H7 (cell line): ENCODE measurements at places on chromosomes 5 and 9.

DNA sequence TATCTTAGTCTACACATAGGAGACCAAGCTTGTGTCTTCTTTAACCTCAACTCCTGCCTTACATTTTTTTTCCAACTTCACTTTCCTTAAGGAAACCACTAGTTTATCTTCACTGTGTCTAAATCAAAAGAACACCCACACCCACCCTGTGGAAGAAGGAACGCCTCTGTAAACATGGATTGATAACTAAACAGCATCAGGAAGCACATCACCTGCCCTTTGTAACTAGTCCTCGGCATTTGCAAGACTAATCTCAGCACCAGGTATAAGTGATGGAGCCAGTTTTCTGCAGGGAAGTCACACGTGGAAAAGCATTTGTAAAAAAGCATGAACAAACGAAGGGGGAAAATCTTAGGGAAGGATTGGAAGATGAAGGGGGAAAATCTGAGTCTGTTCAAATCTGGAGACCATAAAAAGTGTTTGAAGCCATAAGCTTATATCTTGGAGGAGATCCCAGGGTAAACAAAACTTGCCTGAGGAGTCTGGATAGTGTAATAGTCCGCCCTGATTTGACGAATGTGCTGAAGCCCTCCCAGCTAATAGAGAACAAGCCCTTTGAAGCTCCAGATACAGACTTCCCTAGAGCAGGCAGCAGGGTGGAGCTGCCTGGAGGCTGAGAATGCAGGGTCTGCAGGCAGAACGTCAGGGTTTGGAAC lies 117.3 kb upstream of the LHFPL2 start:
- no peak for DNase-seq

GRCh38 chr5:177130211-177131018 lies 3.2 kb upstream of the NSD1 start:
- no peak for DNase-seq

DNA sequence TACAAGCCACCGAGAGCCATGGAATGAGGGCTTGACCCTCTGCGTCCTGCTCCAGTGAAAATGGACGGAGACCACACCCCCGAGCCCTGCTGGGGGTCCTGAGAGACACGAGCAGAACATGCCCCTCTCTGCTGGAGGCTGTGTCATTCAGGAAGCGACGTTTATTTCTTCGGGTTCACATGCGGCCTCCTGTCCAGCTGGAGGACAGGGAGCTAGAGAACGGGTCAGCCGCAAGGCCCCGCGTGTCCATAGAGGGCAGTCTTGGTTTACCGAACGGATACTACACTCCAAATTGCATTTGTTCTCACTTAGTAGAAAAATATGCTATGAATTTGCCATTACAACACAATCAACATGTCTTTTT lies 36.1 kb downstream of the MRPL36 start:
- DNase-seq = peak; percentile 91

GRCh38 chr9:108300306-108301287 lies 555.2 kb downstream of the ACTL7B start:
- DNase-seq = peak; percentile 6

GRCh38 chr9:8649160-8649559 lies 849.6 kb upstream of the DMAC1 start:
- DNase-seq = no peak

- DNase-seq = no peak
Observed at GRCh38 chr9:112245126-112245525, 70.0 kb upstream of the SUSD1 start.

- DNase-seq = no peak
Observed at GRCh38 chr5:62287237-62287636, 18.8 kb upstream of the KIF2A start.

DNA sequence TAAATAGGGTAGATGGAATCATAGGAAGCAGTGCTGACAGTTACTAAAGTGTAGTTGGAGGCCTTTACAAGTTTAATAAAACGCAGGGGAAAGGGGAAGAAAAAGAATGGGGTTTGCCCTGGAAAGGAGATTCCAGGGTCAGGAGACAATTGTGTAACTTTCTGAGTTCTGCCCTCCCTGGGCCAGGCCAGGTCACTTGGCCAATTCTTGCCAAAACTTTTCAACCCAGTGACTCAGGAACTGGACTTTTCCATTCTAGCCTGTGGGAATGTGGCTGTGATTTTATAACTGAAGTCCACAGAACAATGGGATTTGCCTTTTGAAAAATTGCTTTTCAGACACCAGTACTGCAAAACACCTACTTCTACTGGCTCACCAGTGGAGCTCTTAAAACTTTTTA lies 289.8 kb upstream of the ANKRD55 start:
- no peak for DNase-seq

- no peak for DNase-seq
Observed at GRCh38 chr9:123722378-123722777, 207.5 kb downstream of the DENND1A start.

GRCh38 chr5:56056875-56057274 lies 62.1 kb upstream of the IL6ST start:
- DNase-seq = no peak

GRCh38 chr5:307794-308579 lies 13.5 kb upstream of the AHRR start:
- DNase-seq = peak; percentile 50

- DNase-seq = no peak
Observed at GRCh38 chr5:177445917-177446199, 756 bp upstream of the PRR7 start.

- DNase-seq = no peak
Observed at GRCh38 chr5:122327110-122327509, 15.1 kb downstream of the SNCAIP start.

DNA sequence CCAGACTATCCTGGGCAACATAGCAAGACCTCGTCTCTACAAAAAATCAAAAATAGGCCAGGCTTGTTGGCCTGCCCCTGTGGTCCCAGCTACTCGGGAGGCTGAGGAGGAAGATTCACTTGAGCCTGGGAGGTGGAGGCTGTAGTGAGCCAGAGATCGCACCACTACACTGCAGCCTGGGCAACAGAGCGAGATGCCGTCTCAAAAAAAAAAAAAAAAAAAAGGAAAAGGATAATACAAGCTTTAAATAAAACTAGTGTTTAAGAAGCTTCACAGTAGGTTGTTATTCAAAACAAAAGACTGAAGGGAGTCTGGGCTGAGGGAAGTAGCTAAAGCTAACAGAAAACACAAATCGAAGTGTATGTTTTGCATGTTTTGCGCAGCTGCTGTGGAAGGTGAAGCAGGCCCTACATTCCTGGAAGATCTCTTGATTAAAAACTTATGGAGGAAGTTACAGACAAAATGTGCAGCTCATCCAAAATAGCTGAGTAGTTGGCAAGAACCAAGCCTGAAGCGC lies 581 bp upstream of the C9orf40 start:
- DNase-seq = no peak

DNA sequence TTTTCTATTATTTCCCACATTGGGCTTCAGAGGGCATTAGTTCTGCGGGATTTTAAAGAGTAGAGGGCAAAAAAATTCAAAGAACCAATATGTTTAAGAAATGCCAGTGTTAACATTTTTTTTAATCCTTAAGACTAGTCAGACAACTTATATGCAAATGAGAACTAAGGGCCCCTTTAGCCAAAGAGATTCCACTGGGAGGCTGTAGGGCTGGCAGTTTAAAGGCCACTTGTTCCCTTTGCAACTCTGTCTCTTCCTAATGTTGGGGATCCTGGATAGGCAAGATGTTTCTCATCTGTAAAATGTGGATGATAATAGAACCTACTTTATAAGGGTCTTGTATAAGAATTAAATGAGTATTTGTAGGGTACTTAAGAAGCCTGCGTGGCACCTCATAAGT lies 1395.9 kb downstream of the PTPRD start:
- DNase-seq = peak; percentile 3

GRCh38 chr5:158737536-158738027 lies 362.1 kb downstream of the EBF1 start:
- DNase-seq = peak; percentile 39

DNA sequence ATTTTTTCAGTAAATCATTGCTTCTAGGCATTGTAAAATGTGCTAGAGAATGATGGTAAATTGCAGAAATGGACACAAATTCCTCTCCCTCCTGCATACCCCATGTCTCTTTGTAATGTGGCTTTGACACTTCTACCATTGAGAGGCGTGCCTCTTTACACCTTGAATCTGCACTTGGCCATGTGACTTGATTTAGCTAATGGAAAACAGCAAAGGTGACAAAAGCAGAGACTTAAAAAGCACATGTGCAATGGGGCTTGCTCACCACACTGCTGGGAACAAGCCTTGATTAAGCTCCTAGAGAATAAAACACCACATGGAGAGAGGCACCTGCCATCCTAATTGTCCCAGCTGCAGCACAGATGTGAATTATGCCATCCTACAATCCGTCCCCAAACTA lies 69.9 kb upstream of the NAA35 start:
- no peak for DNase-seq

DNA sequence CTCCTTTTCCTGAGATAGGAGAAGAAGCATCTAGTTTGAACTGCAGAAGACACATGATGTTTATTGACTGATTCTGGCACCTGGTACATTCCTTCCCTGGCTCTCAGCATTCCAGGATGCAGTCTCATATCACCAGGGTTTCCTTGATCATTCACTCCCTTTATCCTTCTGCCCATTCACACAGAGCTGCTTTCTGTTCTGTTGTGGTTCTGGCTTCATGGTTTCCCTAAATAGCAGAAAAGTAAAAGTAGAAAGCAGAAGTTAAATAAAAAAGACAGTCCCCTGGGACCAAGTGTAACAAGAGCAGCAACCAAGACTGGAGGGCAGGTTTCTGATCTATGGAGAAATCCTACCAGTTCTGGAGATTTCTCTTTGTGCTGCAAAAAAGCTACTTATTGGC lies 3.2 kb downstream of the IFNA8 start:
- DNase-seq = no peak

GRCh38 chr9:21994556-21995005 lies at the start of gene CDKN2B-AS1:
TSS of gene CDKN2B-AS1 (plus strand) at chr9:21994791.
- peak; percentile 69 for DNase-seq

GRCh38 chr5:60161340-60161934 lies 267.9 kb upstream of the PDE4D start:
- DNase-seq = peak; percentile 40

GRCh38 chr5:90111364-90112032 lies 298.1 kb downstream of the CETN3 start:
- DNase-seq = no peak

DNA sequence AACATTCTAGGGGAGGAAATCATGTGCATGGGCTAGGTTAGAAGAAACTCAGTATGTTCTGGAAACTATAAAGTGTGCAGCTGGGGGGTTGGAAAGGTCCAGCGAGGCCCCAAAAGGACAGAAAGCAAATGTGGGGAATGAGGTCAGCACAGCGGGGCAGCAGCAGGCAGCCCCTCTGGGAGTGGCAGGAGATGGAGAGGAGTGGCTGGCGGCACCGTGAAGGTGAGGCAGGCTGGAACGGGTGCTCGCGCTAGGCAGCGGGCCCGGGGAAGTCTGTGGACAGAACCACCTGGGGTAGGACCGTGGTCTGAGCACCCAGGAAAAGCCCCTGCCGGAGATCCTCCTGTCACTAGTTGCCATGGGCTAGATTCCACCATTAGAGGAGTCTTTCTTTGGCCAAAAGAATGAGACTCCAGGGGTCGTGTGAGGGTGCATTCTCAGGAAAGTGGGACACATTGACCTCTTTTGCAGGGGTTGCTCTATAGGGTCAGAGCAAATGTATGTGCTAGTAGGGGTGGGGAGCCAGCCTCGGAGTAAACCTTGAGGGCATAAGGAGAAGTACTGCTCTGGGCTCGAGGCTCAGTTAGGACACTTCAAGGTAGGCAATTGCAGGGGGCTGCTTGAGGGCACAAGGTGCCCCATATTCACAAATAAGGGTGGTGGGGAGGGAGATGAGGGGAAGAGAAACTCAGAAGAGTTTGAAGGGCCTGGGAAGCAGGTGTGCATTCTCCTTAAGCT lies 61.2 kb downstream of the IL6ST start:
- DNase-seq = peak; percentile 29

DNA sequence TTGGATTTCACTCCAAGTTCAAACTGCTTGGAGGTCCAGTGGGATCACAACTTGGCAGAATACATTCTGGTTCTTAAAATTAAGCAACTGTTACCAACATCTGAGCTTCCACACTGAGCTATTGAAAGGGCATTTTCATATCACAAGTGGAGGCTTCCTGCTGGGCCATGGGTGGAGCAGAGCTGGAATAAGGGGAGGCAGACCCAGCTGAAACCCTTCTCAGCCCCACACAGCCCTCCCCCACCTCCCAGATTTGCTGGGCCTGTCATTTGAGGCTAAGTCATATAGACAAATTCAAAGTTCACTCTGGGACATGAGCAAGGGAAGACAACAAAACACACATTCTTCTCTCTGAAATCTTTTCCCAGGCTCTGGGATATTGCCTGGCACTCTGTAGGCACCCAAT lies 79.9 kb downstream of the ACTL7B start:
- no peak for DNase-seq

GRCh38 chr9:82565188-82565969 lies 497.6 kb downstream of the RASEF start:
- DNase-seq = no peak

DNA sequence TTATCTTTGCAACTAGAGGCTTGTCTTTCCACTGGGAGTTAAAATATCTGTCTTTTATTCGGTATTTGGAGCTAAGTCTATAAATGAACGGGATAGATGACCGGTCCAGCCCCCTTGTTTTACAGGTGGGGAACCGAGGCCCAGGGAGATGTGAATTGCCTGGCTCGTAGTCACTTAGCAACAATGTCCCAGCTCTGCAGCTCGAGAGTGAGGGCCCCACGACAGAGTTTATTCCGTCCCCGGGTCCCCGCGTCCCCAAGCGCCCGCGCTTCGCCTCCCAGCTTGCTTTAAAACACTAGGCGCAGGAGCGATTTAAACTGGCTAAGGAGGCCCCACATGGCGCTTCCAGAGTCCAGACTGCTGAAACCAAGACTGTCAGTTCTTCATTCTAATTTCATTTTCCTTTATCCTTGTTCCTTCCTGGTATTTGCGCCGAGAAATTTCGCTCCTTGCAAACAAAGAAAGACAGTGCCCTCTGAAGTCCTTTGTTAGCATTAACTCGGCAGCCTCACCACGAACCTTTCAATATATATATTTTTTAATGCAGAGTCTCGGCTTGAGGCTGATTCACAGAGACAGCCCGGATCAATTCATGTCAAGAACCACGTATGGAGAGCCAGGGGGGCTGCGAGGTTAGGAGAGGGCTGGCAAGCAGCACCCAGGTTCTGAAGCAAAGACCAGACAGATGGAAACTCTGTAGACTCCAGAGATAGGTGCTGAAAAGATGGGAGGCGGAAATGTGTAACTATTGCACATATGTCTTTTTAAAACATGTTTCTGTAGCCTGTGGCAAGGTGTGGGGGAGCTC lies 1.4 kb upstream of the ENC1 start:
- peak; percentile 35 for DNase-seq

- DNase-seq = peak; percentile 39
Observed at GRCh38 chr5:38725371-38725865, 120.4 kb upstream of the OSMR start.

DNA sequence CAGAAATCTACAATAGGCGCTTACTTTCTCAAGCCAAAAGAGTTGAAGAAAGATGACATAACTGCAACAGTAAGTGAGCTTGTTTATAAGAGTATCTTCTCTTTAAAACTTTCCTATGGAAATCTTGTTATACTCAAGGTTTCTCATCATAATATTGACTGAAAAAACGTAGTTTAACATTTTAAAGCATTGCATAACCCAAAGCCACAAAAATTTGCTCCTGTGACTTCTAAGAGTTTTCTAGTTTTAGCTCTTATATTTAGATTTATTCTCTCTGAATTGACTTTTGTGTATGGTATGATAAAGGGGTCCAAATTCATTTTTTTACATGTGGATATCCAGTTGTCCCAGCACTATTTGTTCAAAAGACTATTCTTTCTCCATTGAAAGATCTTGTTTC lies 15.2 kb downstream of the WDR36 start:
- no peak for DNase-seq
